ENCODE measurements at places on chromosomes 5 and 9. TPM values are rescaled to one million over a fixed set of nuclear protein-coding genes. Genes with fewer than 3 reads are reported as not detected.

GRCh38 chr5:111673891-111674626 is 82.9 kb downstream of the NREP start:
- H3K4me3 ChIP-seq: no peak overlapping the region
- no peak for DNase-seq
- no peaks in the 10 kb centered on the region for H3K27me3 ChIP-seq

DNA sequence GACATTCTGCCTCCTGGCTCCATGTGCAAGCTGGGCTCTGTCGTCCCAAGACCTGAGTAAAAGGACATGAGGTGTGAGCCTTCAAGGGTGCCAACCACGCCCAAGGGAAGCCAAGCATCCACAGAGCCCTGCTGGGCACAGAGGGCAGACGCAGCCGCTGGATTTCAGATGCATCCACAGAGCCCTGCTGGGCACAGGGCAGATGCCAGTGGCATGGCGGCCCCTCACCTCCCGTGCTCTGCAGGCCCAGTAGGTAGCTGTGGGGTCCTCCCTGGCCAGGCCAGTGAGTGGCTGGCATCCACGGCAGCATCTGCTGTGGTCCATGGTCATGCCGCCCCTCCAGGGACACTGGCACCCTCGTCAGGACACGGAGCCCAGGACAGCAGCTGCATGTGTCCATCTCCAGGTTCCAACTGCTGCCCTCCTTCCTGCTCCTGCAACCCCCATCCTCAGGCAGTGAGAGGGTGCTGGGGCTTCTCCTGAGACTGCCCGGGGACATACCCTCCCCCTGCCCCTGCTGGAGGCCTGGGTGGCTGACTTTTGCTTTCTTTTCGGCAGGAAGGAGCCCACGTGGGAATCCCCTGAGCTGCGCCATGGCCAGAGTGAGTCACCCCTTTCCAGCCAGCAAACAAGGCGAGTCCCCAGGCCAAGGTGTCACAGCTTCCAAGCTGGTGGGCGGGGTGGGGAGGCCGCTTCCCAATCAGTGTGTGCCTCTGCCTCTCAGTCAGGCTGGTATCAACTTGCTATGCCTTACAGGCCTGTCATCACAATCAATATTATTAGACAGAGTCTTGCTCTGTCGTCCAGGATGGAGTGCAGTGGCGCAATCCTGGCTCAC is 4.0 kb upstream of the TRAF2 start:
- H3K27me3 ChIP-seq: no peaks in the 10 kb centered on the region
- H3K27ac ChIP-seq: peak overlapping the region; percentile 30
- H3K4me3 ChIP-seq: peak overlapping the region; percentile 16
- peak; percentile 71 for DNase-seq

DNA sequence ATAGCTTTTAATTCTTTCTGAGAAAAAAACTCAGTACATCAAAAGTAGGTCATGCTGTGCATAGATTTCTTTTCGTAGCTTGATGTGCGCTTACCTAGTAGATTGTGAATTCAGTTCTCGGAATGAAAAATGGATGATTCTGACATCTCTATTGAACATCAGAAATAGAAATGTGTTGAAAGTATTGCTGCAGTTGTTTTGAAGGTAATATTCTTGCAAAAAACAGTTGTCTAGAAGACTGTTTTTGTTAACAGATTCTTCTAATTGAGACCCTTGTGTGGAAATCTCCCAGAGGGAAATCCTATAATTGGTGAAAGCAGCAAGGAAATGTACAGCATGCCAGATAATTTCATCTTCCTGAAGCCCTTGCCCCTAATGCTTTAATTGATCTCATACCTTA is 54.5 kb downstream of the MACIR start:
- H3K4me1 ChIP-seq: no peaks in the 10 kb centered on the region
- H3K4me3 ChIP-seq: no peak overlapping the region
- DNase-seq: no peak
- H3K27me3 ChIP-seq: no peaks in the 10 kb centered on the region
- H3K27ac ChIP-seq: no peak overlapping the region
- no peaks in the 10 kb centered on the region for H3K36me3 ChIP-seq

The RUFY1 gene
- total RNA-seq: 42.3 TPM

DNA sequence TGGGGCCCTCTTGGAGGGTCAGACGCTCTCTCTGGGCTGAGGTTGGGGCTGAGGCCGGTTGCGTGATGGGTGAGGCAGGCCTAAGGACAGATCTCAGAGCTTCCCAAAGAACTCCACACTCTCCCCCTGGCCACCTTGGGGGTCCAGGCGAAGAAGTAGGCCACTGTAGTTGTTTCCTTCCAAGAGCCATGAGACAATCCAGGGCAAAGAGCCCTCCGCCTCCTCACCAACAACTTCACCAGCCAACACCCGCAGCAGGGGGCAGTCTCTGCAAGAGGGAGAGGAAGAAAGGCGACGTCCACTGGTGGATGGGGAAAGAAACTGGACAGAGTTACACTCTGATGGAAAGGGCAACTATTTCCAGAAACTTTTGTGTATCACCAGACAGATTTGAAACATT is 10.7 kb downstream of the SLC35A4 start:
- no peaks in the 10 kb centered on the region for H3K27me3 ChIP-seq
- peak; percentile 74 for DNase-seq
- H3K4me3 ChIP-seq: no peak overlapping the region
- H3K36me3 ChIP-seq: no peaks in the 10 kb centered on the region
- peak overlapping the region; percentile 59 for H3K27ac ChIP-seq

DNA sequence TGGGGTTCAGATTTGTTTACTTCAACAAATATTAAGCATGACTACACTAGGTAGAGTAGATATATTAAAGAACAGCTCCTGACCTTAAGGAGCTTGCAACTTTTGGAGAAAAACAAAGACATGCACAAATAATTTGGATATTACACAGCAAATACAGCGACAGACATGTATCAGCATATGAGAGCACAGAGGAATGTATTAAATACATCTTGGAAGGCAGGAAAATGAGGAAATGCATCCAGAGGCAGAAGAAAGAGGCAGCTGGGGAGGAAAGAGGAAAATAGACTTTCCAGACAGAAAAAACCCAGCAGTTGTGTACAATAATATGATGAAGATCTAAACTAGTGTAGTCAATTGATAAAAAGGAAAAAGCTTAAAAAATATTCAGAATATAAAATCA is 392.2 kb downstream of the PDE4D start:
- no peaks in the 10 kb centered on the region for H3K36me3 ChIP-seq
- H3K27ac ChIP-seq: no peak overlapping the region
- no peak overlapping the region for H3K4me3 ChIP-seq
- no peak for DNase-seq

The PLAC8L1 gene
- not detected for total RNA-seq

The ZNF366 gene
- total RNA-seq: 3.1 TPM

GRCh38 chr9:69454321-69454720 is 129.3 kb downstream of the ENTREP1 start:
- no peaks in the 10 kb centered on the region for H3K36me3 ChIP-seq
- H3K27me3 ChIP-seq: no peaks in the 10 kb centered on the region
- no peaks in the 10 kb centered on the region for H3K4me1 ChIP-seq
- H3K4me3 ChIP-seq: no peak overlapping the region
- DNase-seq: no peak
- no peak overlapping the region for H3K27ac ChIP-seq

GRCh38 chr5:36647046-36647445 is 40.6 kb downstream of the SLC1A3 start:
- no peaks in the 10 kb centered on the region for H3K4me1 ChIP-seq
- no peaks in the 10 kb centered on the region for H3K36me3 ChIP-seq
- no peak overlapping the region for H3K4me3 ChIP-seq
- H3K27me3 ChIP-seq: no peaks in the 10 kb centered on the region
- no peak for DNase-seq

DNA sequence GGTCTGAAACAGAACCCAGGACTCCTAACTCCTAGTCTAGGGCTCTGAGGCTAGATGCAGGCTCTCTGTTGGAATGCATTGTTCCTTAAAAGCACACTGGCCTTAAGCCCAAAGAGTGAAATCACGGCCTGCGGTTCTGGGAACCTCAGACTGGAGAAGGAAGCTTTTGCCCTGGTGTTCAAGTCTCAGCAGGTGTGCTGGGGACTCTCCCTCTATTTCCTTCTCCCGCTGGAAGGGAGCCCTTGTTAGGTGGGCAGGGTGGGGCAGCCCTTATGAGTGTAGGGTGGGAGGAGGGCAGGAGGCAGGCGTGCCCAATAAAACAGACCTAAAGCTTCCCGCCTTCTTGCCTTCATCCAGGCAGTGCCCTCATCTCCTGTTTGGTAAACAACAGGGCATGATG is 1.8 kb upstream of the PPARGC1B start:
- no peak for DNase-seq
- no peaks in the 10 kb centered on the region for H3K27me3 ChIP-seq
- H3K4me1 ChIP-seq: peaks cover 37% of the 10 kb centered on the region
- H3K27ac ChIP-seq: no peak overlapping the region
- H3K4me3 ChIP-seq: no peak overlapping the region
- H3K36me3 ChIP-seq: no peaks in the 10 kb centered on the region

- no peaks in the 10 kb centered on the region for H3K4me1 ChIP-seq
- H3K27me3 ChIP-seq: no peaks in the 10 kb centered on the region
- no peaks in the 10 kb centered on the region for H3K36me3 ChIP-seq
- no peak overlapping the region for H3K27ac ChIP-seq
- no peak overlapping the region for H3K4me3 ChIP-seq
Observed at GRCh38 chr9:114836769-114837168, 30.9 kb upstream of the TNFSF15 start.

- H3K27me3 ChIP-seq: no peaks in the 10 kb centered on the region
- H3K4me1 ChIP-seq: no peaks in the 10 kb centered on the region
- no peak overlapping the region for H3K4me3 ChIP-seq
- no peaks in the 10 kb centered on the region for H3K36me3 ChIP-seq
- no peak for DNase-seq
Observed at GRCh38 chr5:149764086-149764485, 34.0 kb downstream of the PPARGC1B start.

The RFESD gene
- 1.1 TPM for total RNA-seq

The ANKDD1B gene
- 4.0 TPM for total RNA-seq

The SAXO1 gene
- not detected for total RNA-seq

The ABO gene
- total RNA-seq: 43.9 TPM

GRCh38 chr9:112869041-112869529 is 21.6 kb downstream of the SLC46A2 start:
- no peak overlapping the region for H3K27ac ChIP-seq
- H3K4me3 ChIP-seq: no peak overlapping the region
- no peaks in the 10 kb centered on the region for H3K27me3 ChIP-seq
- H3K4me1 ChIP-seq: peaks cover 6% of the 10 kb centered on the region
- H3K36me3 ChIP-seq: peaks cover 31% of the 10 kb centered on the region

DNA sequence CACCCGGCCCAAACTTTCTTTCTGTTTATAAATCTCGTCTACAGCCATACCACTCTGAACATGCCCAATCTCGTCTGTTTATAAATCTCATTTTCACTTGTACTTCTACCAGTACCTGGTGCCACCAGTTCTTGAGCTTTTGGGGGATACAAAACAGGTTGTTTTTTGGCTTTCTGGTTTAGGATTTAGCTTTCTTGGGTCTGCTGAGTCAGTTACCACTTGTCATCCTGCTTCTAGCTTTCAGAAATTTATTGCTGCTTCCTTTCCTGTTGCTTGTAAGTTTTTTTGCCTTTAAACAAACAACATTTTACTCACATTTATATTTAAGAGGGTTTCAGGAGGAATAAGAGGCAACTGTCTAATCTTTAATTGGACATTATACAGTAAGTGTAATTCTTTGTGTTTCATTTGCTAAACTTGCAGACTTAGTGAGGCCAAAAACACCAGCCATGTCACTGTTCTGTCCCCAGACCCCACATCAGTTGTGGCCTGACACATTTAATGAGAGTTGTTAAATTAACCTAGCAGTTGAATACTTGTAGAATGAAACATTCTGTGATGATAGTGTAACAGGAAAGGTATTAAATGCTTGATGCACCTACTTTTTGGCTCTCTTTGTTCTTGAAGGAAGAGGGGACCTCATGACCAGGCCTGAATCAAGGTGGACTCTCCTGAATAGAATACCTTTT is 11.8 kb downstream of the NDFIP1 start:
- H3K27me3 ChIP-seq: no peaks in the 10 kb centered on the region
- no peak for DNase-seq
- no peak overlapping the region for H3K4me3 ChIP-seq
- peak overlapping the region; percentile 11 for H3K27ac ChIP-seq
- peaks cover 46% of the 10 kb centered on the region for H3K4me1 ChIP-seq

DNA sequence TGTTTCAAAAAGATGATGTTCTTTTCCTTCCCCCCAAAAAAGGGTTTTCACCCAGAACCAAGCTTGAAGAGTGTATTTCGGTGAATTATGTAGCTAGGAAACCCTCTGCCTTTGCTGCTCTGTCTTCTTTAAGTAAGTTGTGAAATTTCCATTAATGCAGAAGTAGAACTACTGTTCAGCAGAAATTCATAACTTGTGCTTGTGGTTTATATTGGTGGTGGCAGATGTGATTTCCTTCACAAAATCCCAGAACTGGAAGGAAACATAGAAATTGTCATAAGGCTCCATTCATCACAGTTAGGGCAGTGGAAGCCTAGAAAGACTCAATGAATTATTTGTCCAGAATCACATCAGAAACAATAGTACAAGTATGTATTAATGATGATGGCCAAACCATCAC is 42.1 kb upstream of the DAB2 start:
- no peak overlapping the region for H3K27ac ChIP-seq
- no peaks in the 10 kb centered on the region for H3K4me1 ChIP-seq
- H3K36me3 ChIP-seq: no peaks in the 10 kb centered on the region
- H3K4me3 ChIP-seq: no peak overlapping the region
- H3K27me3 ChIP-seq: no peaks in the 10 kb centered on the region
- DNase-seq: no peak

The ASTN2 gene
- 3.8 TPM for total RNA-seq

DNA sequence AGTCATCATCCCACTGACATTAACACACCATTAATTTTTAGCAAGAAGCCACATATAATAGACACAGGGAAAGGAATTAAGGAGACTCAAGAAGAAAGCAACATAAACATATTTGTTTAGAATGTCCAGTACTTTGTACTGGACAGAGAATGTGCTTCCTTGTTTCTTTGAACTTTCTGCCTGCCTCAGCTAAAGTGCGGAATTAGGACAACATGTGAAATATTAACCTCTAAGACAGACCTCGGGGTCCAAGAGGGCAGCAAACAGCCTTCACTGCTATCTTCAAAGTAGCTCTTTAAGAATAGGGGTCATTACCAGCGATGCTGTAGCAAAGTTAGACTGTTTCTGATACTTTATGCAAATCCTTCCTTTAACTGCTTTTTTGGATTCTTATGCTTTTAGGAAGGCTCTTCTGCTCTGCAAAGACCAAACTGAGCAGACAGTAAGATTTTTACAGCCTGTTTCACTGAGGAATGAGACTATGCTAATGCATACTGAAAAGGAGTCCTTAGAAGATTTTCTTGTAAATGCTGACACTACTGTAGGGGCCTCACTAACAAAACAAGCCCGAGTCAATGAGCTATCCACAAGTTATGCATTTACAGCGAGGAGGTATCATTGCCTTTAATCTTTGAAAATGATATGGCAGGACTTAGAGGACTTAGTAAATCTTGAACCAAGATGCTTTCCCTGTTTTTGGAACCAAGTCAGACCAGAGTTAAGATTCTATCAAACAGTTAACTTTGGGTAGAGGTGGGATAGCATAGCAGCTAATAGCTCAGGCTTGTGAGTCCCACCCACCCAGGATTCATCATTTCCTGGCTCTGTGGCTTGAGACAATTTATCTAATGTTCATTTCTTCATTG is 23.8 kb downstream of the DAB2 start:
- no peaks in the 10 kb centered on the region for H3K27me3 ChIP-seq
- H3K36me3 ChIP-seq: no peaks in the 10 kb centered on the region
- no peak for DNase-seq
- H3K4me1 ChIP-seq: peaks cover 39% of the 10 kb centered on the region
- peak overlapping the region; percentile 72 for H3K27ac ChIP-seq

- DNase-seq: no peak
- no peaks in the 10 kb centered on the region for H3K27me3 ChIP-seq
- no peaks in the 10 kb centered on the region for H3K4me1 ChIP-seq
- no peak overlapping the region for H3K27ac ChIP-seq
- H3K36me3 ChIP-seq: no peaks in the 10 kb centered on the region
Observed at GRCh38 chr9:120857481-120857880, 14.8 kb upstream of the PSMD5 start.

The C8G gene
- total RNA-seq: not detected

The PGGT1B gene
- total RNA-seq: 22.0 TPM
